ENCODE measurements at places on chromosomes 3 and 15.

- DNase-seq, result no peak
These were observed 167.5 kb upstream of the TOPAZ1 start for GRCh38 chr3:44074181-44074580.

DNA sequence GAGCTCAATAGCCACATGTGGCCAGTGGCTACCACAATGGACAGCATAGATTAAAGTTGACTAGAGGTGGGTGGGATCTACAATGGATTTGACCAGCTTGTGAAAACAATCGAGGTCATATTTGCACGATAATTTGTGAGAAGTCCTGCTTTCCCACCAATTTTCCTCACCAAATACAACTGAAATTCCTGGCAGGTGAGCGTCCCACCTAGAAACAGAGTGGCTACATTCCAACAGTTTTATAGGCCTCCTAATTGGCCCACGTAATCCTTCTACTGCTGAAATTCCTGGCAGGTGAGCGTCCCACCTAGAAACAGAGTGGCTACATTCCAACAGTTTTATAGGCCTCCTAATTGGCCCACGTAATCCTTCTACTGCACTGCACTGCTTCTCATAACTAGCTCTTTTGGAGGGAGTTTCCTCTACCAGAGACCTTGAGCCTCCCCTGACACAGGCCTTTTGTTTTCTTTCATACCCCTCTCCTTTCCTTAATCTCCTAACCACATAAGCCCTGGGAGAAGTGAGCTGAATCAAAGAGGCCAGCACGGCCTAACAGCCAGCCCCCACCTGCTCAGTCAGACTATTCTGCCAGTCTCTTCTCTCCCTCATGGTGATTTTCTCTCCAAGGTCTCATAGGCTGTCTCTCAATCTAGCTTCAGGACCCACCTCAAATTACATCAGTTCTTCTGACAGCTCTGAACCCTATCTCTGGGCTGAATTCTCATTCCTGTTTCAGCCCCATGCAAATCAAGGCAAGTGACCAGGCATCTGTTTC lies 80.2 kb downstream of the BFSP2 start:
- no peak for DNase-seq

DNA sequence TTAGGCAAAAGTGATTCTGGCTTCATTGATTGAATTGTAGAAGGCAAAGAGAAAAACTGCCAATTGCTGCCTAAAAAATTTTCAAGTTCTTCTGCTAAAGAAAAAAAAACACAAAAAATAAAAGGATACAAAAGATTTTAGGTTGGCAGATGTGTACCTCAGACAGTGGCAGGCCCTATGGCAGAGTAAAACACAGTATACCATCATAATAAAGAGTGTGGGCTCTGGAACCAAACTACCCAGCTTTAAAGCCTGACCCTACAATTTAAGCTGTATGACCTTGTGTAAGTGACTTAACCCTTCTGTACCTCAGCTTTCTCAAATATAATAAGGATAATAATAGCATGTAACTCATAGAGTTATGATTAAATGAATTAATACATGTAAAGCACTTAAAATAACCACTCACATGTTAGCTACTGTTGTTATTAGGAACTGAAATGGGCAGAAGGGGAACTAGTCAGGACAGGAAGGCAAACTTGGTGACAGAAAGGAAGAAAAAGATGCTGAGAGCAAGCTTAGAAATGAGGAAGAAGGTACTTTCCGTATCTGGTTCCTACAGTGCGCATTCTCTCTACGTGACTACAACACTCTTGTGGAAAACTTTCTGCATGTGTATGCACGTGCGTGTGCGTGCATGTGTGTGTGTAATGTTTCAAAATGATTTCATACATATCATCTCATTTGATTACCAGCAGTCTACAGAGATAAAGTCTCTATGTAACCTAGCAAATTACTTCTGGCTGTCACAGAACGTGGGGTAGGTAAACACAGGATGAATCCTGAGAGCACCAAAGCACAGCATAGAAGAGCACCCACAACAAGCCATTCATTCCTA lies 13.6 kb upstream of the GATM start:
- no peak for DNase-seq

DNA sequence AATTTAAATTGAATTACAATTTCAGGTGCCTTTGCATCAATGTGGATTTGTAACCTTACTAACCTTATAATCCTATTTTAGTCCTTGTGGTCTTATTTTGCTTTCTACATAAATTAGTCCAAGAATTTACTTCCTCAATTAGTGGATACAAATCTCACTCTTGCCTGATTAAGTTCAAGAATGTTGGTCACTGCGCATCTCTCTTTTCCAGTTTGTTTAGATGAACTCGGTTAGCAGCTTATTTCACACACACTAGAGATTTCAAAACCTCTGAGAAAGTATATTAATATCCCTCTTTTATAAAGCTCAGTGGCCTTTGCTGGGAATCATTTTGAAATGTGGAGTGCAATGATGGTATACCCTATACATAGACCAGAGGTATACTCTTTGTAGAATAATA lies 243.4 kb downstream of the DTWD1 start:
- DNase-seq, result no peak

- no peak for DNase-seq
These were observed 694.7 kb downstream of the ZNF385D start for GRCh38 chr3:21056293-21056692.

GRCh38 chr3:18144571-18144970 lies 280.6 kb downstream of the SATB1 start:
- no peak for DNase-seq
